ENCODE measurements at places on chromosomes 7 and 10.

DNA sequence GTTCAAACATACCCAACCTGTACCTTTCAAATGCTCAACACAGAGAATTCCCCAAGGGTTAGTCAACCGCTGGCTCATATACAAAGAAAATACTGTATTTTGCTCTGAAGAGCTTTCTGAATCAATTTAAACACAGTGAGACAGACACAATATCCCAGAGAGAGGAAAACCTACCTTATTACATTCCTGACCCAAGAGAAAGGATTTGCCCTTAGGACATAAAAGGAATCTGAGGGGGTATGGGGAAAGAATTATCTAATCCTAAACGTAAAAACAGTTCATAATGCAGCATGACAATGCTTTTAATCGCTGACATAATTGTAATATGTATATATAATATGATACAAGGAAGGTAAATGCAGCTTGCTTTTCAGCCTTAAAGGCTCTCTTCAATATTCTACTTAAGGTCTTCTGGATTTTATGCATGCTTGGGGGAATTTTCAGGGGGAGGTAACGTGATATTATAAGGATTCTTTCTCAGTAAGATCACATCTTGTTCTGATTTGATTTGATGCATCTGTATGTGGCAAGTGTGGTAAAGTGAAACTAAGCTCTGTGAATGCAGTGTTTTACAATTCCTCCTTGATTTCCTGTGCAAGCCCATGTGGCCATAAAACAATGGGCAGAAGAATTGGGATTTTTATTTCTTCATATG is 240.5 kb downstream of the GLI3 start:
- no peak for DNase-seq

DNA sequence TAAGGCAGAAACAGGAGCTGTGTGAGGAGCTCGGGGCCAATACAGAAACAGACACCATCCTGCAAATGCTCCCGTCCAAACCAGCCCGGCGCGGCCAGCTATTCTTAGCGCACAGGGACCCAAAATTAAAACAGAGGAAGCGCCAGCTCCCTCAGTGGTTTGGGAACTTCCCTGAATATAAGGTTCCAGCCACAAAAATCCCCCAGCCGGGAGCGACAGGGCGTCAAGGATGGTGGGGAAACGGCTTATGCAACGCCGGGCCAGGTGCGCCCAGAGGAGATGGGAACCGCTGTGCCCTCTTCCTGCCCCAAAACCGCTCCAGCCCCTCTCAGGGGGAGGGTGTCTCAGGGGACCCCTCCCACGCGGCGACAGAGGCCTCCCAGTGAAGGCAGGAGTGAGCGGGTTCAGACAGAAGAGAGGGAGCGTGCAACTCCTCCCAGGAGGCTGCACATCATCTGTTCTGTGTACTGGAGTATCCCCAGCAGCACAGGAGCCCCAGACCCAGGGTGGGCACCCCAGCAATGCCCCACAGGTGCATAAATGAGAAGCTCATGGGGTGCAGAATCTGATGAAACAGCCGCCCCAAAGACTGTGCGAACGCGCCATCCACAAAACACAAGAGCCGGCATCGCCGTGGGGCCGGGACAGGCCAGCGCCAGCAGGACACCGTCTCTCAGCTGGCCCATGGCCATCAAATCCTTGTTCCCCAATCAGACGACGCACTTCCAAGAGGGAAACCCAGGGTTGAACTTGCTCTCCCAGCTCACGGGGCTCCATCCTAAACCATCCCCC is 73.9 kb upstream of the PDGFA start:
- DNase-seq = peak; percentile 79

- DNase-seq = no peak
Observed at GRCh38 chr7:103715376-103716120, 269.5 kb upstream of the SLC26A5 start.

DNA sequence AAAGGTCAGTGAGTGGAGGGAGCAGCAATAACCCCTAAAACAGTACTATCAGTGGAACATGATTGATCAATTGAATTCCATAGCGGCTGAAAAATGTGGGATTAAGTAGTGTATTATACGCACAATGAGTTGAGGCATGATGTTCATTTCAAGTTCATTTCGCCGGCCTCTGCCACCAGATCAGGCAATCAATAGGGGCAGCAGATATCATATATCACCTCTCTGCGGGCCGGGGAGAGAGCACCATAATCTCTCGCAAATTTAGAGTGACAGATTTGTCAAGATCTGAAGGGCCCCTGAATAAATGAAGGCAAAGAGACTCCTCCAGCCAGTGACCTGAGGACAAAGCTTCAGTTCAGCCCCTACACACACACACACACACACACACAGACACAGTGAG is 58.5 kb downstream of the PAX2 start:
- DNase-seq = no peak

- no peak for DNase-seq
Observed at GRCh38 chr7:142174441-142174840, 62.9 kb downstream of the MGAM2 start.

DNA sequence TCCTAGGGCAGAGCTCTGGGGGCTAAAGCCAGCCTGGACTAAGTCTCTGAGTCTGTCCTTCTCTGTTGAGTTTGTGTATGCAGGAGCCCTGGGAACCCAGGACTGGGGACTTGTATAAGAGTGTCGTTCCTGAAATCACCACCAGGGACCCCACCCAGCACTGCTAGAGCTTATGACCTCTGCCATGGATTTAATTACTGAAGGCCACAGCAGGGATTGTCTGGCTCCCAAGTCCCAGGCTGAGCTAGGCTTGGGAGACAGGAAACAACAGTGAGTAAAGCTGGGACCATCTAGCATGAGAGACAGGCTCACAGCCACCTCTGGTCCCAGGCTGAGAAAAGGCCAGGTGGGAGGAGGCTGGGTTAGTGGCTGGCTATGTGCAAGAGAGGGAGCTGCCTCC is 1.4 kb upstream of the TSPAN15 start:
- DNase-seq = no peak

DNA sequence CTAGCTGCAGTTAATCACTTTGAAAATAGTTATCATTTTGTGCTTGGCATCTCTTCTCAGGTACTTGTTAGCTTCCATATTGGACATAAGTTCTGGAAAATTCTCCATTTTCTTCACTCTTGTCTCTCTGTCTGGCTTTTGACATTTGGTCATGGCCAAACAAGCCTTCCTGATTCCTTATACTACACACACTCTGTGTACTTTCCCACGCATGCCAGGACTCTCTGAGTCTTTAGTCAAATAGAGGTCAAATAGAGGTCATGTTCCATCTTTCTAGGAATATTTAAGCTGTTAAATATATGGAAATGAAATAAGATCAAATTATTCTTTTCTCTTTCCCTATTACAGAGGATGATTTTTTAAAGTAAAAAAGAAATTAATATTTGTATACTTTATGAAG is 235.5 kb upstream of the PLXDC2 start:
- DNase-seq = no peak

GRCh38 chr10:107371801-107372200 is 207.3 kb upstream of the SORCS1 start:
- DNase-seq = no peak

GRCh38 chr10:48317321-48317990 is 11.0 kb downstream of the MAPK8 start:
- no peak for DNase-seq

DNA sequence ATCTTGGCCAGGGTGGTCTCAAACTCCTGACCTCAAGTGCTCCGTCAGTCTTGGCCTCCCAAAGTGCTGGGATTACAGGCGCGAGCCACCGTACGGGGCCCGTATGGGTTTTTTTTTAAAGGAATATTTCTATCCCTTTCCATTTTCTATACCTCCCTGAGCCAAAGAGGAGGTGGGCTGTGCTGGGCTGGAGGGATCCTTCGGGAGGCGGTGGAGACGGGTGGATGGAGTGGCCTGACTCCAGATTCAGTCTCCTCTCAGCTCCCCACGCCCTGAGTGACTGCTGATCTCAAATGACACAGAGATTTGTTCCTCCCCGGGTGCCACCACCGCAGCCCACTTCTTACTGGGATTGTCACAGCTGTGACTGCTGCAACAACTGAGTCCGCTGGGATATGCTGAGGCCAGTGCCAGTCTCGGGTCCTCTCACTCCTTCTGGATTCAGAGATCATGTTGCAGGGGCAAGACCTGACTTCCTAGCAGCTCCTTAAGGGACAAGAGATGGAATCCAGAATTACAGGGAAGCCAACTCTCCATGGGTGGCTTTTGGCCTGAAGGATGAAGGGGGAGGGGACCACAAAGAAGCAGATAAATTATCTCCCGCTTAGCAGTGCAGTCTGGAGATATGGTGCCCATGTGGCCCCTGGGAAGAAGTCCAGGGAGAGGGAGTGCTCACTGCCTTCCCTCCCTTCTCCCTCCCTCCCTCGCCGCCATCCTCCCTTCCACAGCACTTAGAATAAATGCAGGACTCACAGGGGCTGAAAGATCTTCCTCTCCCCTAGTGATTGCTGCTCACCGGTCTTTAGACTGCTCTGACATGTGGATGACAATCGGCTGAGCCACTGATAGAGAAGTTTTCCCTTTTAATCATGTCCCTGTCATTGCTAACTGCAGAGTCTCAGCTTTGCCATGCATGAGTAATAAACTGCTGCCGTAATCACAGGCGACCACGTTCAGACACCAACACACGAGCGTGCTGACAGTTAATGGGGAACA is 14.3 kb downstream of the GALNT17 start:
- no peak for DNase-seq

GRCh38 chr10:49107111-49107886 is 8.0 kb downstream of the VSTM4 start:
- DNase-seq = no peak

GRCh38 chr10:69908124-69908523 is 106.4 kb downstream of the COL13A1 start:
- DNase-seq = no peak

DNA sequence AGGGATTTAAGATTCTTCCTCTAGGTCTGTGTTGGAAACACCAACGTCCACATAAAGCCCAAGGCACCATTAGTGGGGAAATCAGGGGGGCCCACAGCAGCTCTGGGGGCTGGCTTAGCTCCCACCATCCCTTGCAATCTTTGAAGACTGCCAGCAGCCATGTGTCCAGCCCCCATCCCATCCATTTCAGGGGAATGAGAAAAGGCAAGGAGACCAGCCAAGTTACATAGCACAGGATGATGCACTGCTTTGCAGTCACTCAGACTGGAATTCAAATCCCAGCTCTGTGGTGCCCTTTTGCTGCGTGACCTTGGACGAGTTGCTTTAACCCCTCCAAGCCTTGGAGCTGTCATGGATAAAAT is 108.9 kb upstream of the ZMIZ1 start:
- DNase-seq = no peak

DNA sequence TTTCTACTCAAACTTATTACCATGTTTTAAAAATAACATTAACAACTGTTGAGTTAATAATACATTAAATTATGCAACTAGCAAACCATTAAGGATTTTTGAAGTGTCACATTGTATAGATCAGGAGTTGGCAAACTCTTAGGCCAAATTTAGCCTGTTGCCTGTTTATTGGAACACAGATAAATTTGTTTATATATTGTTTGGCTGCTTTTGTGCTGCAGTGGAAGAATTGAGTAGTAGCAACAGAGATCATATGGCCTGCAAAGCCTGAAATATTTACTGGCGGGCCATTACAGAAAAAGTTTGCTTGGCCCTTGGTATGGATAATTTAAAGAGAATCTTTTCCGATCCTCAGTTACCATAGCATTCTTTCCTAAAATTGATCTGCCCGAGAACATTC is 50.7 kb upstream of the TMEM236 start:
- DNase-seq = no peak

GRCh38 chr10:117420768-117421167 is 45.5 kb upstream of the PDZD8 start:
- DNase-seq = no peak

GRCh38 chr7:79604841-79605240 is 151.4 kb upstream of the MAGI2 start:
- no peak for DNase-seq
